ENCODE measurements at places on chromosomes 4 and X.

DNA sequence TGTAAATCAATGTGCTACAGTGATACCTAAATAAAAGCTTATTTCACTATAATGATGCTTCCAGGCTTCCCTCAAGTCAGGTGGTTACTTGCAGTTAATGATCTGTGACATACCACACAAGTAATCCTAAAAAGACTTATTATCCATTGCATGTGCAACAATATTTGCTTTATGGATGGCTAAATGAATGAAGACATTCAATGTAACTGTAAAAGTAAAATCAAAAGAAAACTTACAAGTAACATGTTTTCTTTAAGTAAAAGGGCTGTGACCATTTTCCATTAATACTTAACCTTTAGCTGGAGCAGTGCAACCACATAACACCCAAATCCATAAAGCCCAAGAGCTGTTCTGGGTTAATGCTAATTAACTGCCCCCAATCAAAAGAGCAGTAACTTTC lies 42.6 kb downstream of the RAB28 start:
- no peak for DNase-seq

- DNase-seq: no peak
These were observed 7.4 kb downstream of the ZRSR2 start for GRCh38 chrX:15797707-15798106.

DNA sequence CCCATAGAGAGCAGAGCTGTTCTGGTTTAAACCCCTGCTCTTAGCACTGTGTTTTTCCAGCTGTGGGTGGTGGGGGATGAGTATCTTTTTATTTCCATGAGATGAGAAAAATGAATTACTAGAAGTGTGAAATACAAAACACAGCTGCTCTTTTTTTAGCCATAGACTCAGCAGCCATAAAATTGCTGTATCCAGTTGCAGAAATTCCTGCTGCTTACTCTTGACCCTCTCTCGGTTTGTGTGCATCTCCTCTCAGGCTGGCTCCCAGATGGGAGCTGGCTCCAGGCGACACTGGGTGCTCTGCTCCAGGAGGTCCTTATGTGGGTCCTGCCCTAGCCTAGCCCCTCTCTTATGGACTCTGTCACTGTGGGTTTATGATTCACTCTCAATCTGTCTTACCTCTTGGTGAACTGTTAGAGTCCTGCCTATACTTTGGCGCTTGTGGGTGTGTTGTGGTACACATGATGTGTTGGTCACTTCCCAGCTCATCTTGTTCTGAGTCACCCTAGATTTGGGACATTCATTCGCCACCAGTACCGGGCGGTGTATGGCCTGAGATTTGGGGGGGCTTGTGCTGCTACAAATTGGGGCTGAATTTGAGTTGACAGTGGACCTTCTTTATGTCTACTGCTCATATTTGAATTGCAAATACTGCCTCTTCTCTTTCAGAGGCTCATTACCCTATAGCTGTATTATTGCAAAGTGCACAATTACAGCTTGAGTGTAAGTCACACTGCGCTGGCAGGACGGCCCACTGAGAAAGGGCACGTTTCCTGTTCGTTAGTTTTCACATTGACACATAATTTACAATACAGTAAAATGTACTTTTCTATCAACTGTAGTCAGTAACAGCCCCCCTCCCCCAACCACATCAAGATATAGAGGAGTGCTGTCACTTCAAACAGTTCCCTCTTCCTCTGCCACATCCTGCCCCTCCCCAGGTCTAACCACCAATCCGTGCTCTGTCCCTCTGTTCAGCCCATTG lies 46.9 kb upstream of the MSANTD1 start:
- DNase-seq: no peak

GRCh38 chrX:78455901-78456300 lies 128.5 kb upstream of the CYSLTR1 start:
- no peak for DNase-seq

GRCh38 chr4:123652476-123652875 lies 255.9 kb downstream of the SPRY1 start:
- no peak for DNase-seq

DNA sequence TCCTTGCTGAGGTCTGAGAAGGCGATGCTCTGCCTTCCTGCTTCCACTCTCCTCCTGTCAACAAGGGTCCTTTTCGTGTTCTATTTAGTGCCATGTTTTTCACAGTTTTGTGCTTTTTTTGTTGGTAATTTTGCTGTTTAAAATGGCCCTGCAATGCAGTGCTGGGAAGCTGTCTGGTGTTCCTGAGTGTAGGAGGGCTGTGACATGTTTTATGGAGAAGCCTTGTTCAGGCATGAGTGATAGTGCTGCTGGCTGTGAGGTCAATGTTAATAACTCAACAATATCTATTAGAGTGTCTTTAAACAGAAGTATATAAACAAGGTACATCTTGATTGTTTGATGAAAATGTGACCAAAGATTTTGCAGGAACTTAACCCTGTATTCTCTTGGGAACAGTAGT lies 27.6 kb downstream of the CLCN4 start:
- no peak for DNase-seq

DNA sequence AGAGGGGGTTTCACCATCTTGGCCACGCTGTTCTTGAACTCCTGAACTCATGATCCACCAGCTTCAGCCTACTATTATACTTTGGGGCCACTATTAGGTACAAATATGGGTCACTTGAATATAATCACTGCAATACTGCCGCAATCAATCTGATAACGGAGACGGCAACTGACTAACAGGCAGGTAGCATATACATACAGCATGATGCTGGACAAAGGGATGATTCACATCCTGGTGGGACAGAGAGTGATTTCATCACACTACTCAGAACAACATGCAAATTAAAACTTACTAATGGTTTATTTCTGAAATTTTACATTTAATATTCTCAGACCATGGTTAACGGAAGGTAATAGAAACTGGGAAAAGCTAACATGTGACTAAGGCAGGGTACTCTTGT lies 10.9 kb downstream of the LRBA start:
- DNase-seq: no peak

- no peak for DNase-seq
These were observed 31.5 kb downstream of the ACTRT1 start for GRCh38 chrX:128020701-128021100.

DNA sequence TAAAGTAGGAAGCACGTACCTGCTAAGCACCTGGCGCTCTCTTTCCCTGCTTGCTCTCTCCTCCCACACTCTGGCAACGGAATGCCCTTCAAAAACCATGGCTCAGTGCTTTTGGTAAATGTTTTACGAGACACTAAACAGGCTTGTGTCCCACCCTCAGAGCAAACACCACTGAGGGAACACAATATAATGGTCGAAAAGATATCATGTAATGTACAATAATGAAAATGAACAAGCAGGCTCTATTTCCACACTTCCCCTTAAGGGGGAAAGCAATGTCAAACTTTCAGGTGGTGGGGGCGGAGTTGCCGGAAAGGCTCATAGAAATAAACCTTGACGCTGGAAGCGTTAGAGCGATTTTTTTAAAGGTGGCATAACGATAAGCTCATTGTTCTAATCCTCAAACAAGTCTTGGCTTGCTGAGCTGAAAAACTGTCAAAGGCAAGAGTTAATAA lies 115.1 kb downstream of the RBM47 start:
- DNase-seq: no peak

- no peak for DNase-seq
These were observed 747.2 kb downstream of the STPG2 start for GRCh38 chr4:97396097-97396496.

DNA sequence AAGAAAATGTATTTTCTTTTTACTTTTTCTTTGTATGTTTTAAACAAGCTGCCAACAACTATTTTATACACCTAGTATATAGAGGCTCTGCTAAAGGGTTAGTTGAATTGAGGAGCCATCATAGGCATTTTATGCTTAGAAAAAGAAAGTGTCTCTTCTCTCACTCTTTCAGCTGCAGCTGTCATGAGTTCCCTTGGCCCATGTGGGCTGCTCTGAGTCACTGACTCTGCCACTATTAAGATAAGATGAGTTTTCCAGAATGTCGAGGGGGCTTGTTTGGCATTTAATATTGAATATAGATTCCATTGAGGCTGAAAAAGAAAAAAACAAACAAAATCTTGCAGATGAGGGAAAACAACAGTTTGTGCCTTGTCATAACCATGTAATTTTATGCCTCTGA lies 126.0 kb upstream of the PAQR3 start:
- DNase-seq: no peak

- no peak for DNase-seq
These were observed 73.3 kb downstream of the PRPS1 start for GRCh38 chrX:107701493-107702121.

GRCh38 chrX:50691820-50692219 lies 122.2 kb downstream of the SHROOM4 start:
- DNase-seq: peak; percentile 37

DNA sequence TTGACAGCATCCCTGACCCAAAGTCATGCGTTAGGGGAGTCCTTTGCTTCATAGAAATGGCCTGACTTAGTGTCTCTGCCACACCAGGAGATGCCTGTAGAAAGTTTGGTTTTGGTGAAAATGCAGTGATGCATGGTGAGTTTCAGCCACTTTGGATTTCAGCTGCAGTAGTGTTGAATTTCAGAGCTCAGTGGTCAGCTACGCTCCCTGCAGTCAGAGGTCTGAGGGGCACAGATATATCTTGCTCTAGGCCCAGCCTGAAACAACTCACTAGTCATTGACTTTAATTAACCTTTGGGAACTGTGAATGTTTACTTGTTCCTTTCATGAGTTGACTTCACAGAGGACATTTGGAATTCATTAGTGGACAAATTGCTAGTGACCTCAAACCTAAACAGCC lies 17.5 kb downstream of the RBMX2 start:
- DNase-seq: no peak

- DNase-seq: no peak
These were observed 723.1 kb downstream of the ADGRL3 start for GRCh38 chr4:61923179-61923578.

- no peak for DNase-seq
These were observed 53.1 kb downstream of the BMP2K start for GRCh38 chr4:78829296-78829695.

GRCh38 chr4:79603681-79604080 lies 195.7 kb upstream of the GK2 start:
- DNase-seq: no peak

GRCh38 chr4:3786196-3786869 lies 20.1 kb downstream of the ADRA2C start:
- DNase-seq: no peak

DNA sequence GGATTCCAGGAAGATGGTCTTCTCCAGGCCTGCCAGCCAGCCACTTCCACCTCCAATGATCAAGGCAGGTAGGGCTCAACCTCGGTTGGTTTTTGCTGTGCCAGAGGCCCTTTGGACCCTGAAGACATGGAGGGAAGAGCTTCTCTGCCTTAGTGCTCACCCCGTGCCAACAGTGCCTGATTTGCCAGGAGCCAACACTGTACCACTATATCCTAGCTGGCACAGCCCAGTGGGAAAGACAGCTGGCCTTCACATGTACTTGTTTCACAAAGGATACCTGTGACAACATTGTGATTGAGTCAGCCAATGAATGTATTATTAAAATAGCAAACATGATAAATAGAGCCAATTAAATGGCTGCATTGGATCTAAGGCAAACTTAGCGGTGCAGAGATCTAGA lies 51.9 kb upstream of the PRPS1 start:
- no peak for DNase-seq

GRCh38 chrX:11261260-11261659 lies 32.0 kb upstream of the AMELX start:
- DNase-seq: no peak

DNA sequence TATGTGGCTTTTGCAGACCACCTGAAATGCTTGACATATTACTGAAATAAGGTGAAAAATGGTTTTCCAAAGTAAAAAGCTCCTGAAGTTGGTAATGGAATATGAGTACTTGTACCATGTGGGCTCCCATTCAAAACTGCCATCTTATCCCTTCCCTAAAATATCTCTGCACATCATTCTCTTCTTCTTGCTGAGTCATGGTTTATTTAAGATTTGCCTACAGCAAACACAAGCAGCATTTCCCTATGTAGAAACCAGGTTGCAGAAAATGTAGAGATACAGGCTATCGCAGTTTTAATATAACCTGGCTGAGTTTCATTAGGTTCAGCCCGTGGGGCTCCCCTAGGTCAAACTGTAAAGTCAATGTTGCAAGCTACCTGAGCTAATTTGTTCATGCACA lies 270.1 kb downstream of the NLGN4X start:
- no peak for DNase-seq

- DNase-seq: no peak
These were observed 35.2 kb downstream of the SEPTIN11 start for GRCh38 chr4:76984788-76985211.

DNA sequence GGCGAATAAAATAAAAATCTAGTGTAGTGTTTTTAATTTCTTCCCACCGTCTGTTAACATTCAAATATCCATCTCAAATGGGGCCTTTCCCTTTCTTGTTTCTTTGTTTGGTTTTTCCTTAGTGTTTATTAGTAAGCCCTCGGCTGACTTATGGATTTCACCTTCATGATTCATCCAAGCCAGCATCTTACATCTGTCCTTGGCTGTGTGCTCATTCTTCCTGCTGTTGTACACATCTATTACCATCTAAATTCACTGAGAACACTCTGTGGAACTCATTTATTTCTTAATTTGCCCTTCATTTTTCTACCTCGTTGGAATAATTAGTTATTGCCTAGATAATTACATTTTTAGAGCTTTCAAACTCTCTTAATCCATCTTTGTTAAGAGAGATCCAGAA lies 84.9 kb downstream of the SPCS3 start:
- no peak for DNase-seq

DNA sequence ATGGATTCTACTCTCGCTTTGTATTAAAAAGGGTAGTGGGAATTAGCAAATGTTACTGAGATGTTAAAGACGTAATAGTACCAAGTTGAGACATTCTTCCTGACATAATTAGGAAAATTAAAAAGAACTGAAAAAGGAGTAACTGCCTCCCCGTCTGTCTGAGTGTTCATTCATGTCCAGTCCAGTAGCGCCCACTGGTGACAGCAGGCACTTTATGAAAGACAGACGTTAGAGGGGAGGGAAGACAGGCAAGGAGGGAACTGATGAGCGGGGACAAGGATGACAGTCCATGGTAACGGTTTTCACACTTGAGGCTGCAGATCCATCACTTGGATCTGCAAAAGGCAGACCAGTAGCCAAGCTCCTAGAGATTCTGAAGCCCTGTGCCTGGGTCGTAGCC lies 326.7 kb downstream of the STK32B start:
- DNase-seq: no peak

- no peak for DNase-seq
These were observed 219.0 kb upstream of the EMCN start for GRCh38 chr4:100736641-100737451.

DNA sequence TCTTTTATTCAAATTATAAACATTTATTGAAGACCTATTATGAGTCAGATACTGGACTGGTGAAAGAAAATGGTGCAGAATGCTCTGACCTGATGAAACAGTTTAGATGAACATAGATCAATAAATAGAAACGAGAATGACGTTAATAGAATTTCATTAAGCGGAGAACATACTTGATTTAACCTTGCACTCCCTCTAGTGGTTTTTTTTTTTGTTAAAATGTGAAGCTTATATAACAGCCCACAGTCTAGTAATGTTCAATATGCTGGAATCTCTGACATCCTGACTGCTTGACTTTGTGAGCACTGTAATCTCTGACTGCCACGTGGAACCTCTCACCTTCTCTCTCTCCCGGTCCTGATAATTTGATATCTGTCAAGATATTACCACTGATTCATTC lies 32.3 kb downstream of the HDAC8 start:
- no peak for DNase-seq

GRCh38 chrX:71103110-71103983 lies 3.2 kb downstream of the CXorf65 start:
- no peak for DNase-seq
